ENCODE measurements at places on chromosomes 12 and 14.

DNA sequence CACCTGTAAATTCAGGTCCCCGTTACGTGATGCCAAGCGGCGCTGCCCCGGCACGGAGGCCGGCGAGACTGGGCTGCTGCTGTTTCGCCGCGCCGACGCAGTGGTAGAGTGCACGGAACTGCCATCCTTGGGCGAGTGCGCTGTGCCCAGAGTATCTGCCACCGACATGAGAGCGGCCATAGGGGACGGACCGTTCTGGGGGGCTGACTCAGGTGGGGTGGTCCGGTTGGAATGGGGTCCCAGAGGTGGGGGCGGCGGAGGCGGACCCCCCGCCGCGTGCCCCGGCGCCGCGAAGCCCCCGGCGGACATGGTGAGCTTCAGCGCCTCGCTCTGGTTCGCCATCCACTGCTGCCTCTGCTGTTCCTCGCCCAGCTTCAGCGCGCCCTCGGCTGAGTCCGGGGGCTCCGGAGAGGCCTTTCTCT lies 2.8 kb downstream of the IRF2BPL start:
- DNase-seq, result no peak

DNA sequence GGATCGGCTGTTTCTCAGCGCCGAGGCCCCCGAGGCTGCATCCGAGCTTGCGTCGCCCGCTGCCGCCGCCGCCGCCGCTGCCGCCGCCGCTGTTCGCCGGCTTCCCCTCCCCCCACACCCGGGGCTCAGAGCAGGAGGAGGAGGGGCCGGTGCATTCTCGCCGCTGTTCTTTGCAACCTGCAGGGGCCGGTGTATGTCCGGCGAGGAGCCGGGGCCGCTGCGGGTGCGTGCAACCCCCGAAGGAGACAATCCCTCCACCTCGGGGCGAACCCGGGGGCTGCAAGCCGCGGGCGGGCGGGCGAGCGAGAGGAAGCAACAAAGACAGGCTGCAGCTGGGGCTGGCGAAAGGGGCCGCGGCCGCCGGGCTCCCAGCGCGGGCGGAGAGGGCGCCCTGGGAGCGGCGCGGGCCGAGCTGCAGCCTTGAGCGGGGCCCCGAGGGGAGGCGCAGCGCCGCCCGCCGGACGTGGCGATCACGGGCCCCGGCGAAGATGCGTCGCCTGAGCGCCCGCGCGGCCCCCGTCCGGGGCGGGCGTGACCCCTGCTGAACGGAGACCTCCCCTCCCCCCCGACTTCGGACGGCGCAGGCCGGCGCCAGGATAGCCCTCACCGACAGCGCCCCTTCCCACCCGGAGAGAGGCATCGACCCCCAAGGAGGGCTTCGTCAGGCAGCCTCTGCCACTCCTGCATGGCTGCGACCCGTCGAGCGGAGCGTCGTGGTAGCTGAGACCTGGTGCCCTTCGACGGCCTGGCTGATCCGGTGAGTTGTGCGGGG lies 702 bp downstream of the FAM222A start:
- DNase-seq, result peak; percentile 43

GRCh38 chr14:67370830-67371229 lies 10.7 kb downstream of the EIF2S1 start:
- no peak for DNase-seq

DNA sequence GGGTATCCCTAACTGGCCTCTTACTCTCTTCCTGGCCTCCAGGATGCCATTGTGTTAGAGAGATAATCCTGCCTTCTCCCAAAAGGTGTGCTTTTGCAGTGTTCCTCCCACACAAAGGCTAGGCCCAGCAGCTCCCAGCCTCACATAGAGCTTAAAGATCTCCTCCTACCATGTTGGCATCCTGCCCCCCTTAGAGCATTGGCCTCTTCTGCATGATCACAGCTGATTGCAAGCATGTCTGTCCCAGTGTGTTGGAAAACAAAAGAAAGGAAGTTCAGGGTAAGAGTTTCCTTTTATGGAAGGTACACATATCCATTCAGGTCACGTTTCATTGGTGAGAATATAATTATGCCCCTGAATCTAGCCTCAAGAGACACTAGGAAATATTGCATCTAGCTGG lies 405.4 kb downstream of the TMTC2 start:
- no peak for DNase-seq

GRCh38 chr14:60622917-60623257 lies 26.4 kb downstream of the SIX1 start:
- DNase-seq, result no peak

- no peak for DNase-seq
Observed at GRCh38 chr14:83297361-83297760, 1763.7 kb upstream of the SEL1L start.

DNA sequence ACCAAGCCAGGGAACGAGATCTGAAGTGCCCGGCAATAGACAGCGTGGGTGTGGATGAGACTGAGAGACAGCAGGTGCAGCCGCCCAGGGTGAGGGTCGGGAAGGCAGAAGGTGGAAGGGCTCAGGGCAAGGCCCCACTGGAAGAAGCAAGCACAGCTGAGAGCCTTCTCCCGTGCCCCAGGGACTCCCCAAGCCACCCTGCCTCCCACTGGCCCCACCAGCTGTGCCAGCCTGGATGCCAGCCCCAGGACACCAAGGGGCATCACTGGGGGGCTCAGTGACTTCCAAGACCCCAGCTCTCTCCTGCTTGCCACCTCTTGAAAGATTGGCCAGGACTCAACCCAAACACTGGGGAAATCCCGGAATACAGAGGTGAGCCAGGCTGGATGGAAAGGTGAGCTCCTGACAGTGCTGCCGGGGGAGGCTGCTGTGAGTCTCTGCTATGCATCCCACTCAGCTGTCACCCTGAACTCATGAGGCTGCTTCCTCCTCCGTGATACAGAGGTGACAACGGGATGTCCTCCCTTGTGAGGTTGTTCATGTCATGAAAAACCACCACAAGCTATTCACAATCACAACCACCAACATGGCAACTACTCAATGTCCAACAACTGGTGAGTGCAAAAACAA lies 13.8 kb downstream of the TESC start:
- no peak for DNase-seq

- DNase-seq, result no peak
Observed at GRCh38 chr14:79783041-79783440, 428.3 kb downstream of the DIO2 start.

GRCh38 chr12:14716848-14717444 lies 20.5 kb upstream of the GUCY2C start:
- DNase-seq, result peak; percentile 21

- DNase-seq, result no peak
Observed at GRCh38 chr14:84482256-84483071, 1047.5 kb upstream of the FLRT2 start.

DNA sequence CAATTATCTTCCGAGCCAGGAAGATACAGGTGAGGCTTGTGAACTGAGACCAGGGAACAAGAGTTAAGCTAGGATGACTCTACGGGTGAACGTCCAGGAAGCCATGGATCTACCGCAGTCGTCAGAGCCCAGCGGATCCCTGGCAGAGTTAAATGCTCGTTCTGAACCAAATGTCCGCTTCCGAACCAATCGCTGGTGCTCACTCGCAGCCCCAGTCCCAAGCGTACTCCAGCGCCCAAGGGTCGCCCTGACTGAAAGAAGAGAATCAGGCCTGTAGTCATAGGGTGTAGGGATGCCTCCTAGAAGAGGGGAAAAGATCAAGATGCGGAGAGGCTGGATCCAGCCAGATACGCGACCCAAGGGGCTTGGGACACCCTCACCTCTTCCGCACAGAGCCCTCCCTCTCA lies 283 bp downstream of the VIPAS39 start:
- DNase-seq, result peak; percentile 5

- DNase-seq, result no peak
Observed at GRCh38 chr12:67182551-67182950, 86.6 kb upstream of the CAND1 start.

- no peak for DNase-seq
Observed at GRCh38 chr12:117714203-117714602, 254.6 kb downstream of the KSR2 start.

- DNase-seq, result no peak
Observed at GRCh38 chr14:57747036-57747435, 118.9 kb downstream of the SLC35F4 start.

GRCh38 chr14:64438181-64438841 lies 27.0 kb upstream of the AKAP5 start:
- no peak for DNase-seq

- DNase-seq, result no peak
Observed at GRCh38 chr14:36859119-36859518, 197.5 kb downstream of the PAX9 start.

DNA sequence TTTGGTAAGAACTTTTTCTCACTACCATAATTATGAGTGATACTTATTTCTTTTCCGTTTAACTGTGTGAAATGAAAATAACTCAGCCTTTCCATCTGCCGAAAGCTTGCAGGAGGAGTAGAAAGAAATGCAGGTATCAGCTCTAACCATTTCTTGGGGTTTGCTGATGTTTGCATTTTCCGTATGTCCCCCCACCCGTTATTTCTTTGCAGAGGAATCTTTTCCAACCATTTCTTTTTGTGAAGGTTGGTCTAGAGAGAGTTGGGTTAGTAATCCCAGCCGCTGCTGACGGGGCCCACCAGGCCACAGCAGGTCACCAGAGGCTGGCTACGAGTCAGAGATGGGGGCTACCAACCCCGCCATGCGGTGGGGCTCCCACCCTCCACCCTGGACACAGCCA lies 7.0 kb upstream of the PIWIL1 start:
- no peak for DNase-seq

- no peak for DNase-seq
Observed at GRCh38 chr14:100104523-100105300, 39.5 kb downstream of the EVL start.

DNA sequence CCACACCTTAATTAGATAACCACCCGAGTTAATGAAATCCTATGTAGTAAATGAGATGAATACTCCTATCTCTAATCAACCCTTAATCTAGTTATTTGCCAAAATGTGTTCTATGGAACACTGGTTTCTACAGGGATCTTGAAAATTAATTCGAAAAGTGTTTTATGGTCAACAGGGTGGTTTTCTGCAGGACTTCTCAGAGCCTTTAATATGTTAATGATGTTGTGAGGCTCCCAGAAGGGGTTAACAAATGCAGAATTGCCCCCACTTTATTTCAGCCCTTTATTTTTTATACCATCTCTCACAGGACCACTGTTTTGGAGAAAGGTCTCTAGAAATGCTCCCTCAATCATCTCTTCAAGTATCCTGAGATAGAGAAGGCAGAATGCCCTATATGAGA lies 153.1 kb upstream of the RPH3A start:
- DNase-seq, result no peak

DNA sequence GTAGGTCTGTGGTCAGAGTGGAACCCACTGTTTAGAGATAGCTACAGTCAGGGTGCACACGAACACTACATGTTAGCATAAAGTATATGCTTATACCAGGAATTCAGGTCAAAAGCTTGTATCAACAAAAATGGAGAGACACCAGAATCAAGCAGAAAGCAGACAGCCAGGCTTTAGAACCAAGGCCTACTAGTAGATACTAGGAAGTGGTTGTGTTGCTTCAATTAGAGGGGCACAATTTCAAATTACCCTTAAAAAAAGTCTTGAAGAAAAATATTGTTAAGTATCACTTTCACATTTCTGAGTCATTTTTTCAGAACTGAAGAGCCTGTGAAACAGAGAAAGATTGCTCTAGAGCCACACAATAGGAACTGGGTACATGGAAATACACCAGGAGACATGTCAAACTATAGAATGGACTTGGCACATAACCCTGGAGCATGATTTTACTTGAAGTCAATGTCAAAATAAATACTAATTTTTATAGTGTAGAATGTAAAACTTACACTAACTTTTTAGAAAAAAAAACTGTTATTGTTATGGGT lies 41.6 kb downstream of the LRRC9 start:
- no peak for DNase-seq

GRCh38 chr12:43317156-43317555 lies 234.8 kb downstream of the ADAMTS20 start:
- no peak for DNase-seq

- DNase-seq, result no peak
Observed at GRCh38 chr12:49553512-49554088, 14.3 kb downstream of the MCRS1 start.

- peak; percentile 12 for DNase-seq
Observed at GRCh38 chr14:65791191-65791981, 378.9 kb downstream of the FUT8 start.

DNA sequence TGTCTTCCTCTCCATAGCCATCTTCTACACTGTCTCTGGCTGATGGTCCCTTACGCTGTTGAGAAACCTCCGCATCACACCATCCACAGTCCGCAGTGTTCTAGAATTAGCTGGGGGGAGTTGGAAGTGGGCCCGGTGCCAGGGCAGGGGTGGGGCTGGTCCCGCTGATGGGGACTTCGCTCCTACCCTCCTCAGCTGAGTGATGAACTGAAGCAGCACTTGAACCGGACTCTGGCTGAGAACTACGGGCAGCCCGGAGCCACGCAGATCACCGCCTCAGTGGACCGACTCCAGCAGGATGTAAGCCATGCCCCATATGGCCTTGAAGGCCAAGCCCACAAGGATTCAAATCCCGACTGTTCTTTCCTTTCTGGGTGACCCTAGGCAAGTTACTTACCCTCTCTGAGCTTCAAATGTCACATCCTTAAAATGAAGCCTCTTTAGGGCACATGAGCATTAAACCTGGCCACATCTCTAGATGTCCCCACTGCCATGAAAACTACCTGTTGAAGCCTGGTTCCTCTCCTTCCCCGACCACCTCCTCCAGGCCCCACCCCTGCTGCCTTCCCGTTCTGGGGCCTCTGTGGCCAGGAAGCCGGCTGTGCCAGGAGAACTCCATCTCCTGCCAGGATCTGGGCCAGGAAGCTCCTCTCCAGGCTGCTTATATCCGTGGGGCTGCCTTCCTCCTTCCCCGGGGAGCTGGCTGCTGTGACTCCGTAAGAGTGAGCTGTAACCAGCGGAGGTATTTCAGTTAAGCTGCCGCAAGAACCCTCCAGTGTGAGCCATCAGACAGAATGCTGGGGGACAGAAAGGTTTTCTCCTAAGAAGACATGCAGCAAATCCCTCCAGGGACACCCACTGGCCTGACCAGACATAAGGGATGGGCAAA lies 53.1 kb downstream of the TSPAN11 start:
- no peak for DNase-seq

DNA sequence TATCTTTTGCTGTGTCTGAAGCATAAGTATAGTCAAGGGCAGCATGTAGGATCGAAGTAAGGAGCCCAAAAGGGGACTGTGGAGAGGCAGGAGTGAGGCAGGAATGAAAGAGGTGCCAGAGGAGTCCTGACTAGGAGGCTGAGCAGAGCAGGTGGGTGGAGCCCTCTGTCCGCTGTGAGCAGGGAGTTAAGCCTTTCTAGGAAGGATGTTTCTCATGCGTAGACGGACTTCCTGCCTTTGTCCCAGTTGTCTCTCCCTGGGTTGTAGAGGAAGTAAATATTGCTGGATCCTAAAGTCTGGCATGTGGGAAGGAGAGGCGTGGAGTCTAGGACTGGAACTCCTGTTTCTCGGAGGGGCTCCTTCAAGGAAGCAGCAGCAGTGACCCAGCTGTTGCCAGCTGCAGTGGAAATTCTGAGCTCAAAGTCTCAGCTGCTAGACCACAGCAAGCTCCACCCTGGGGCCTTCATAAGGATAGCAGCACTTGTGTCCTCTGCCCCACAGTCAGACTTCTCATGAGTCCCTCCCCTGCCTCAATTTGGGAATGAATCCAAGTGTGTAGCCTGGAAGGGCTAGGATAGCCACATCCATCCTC lies 44.0 kb downstream of the RBMS2 start:
- no peak for DNase-seq

GRCh38 chr12:63318933-63319332 lies 167.9 kb upstream of the AVPR1A start:
- DNase-seq, result no peak

- no peak for DNase-seq
Observed at GRCh38 chr12:2562400-2562799, 232.4 kb upstream of the FKBP4 start.

- DNase-seq, result no peak
Observed at GRCh38 chr12:30631740-30632139, 63.9 kb downstream of the IPO8 start.
